Fibroblast of villous mesenchyme (primary cell): ENCODE measurements at places on chromosomes 1 and 21.

GRCh38 chr1:160066829-160067745, 2.9 kb downstream of the KCNJ10 start:
- no peak for DNase-seq

DNA sequence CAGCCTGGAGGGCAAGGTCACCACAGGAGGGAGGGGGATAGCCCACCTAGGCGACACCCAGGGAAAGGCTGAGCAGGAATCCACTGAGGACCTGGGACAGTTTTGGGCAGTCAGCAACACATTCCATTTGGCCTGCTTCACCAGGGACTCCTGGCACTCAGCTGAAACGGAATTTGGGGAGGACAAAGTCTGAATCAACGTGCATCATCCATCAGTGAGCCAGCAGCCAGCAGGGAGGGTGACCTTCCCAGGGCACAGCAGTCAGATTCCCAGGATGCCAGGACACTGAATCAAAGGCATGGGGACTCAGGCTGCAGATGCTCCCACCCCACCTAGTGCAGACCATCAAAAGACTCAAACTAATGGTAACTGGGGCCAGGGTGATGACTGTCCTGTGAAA, 4.6 kb downstream of the SH3BP5L start:
- peak; percentile 15 for DNase-seq

GRCh38 chr1:245810789-245811337, 656.1 kb downstream of the KIF26B start:
- no peak for DNase-seq

GRCh38 chr1:187504779-187505178, 676.0 kb downstream of the PLA2G4A start:
- DNase-seq = no peak

DNA sequence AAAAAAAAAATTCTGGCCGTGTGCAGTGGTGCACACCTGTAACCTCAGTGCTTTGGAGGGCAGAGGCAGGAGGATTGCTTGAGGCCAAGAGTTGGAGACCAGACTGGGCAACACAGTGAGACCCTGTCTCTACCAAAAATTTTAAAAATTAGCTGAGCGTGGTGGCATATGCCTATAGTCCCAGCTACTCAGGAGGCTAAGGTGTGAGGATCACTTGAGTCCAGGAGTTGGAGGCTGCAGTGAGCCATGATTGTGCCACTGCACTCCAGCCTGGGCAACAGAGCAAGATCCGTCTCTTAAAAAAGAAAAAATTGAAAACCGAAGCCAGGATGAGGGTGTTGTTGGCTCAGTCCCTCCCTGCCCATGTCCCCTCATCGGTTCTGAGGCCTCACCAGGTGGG, 55.9 kb upstream of the PAX7 start:
- no peak for DNase-seq
